ENCODE measurements at places on chromosomes 5 and 9.

DNA sequence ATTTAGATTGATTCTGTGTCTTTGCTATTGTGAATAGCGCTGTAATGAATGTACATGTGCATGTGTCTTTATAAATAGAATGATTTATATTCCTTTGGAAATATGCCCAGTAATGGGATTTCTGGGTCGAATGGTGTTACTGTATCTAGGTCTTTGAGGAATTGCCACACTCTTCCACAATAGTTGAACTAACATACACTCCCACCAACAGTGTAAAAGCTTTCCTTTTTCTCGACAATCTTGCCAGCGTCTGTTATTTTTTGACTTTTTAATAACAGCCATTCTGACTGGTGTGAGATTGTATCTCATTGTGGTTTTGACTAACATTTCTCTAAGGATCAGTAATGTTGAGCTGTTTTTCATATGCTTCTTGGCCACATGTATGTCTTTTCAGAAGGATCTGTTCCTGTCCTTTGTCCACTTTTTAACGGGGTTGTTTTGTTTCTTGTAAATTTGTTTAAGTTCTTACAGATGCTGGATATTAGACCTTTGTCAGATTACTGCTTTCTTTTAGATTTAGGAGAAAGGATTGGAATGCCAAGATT lies 125.0 kb upstream of the NR5A1 start:
- DNase-seq = no peak

- DNase-seq = no peak
Observed at GRCh38 chr5:2698581-2698980, 52.9 kb downstream of the IRX2 start.

- no peak for DNase-seq
Observed at GRCh38 chr9:122030357-122030756, 62.8 kb downstream of the TTLL11 start.

GRCh38 chr5:17314907-17315471 lies 97.6 kb downstream of the BASP1 start:
- DNase-seq = no peak

DNA sequence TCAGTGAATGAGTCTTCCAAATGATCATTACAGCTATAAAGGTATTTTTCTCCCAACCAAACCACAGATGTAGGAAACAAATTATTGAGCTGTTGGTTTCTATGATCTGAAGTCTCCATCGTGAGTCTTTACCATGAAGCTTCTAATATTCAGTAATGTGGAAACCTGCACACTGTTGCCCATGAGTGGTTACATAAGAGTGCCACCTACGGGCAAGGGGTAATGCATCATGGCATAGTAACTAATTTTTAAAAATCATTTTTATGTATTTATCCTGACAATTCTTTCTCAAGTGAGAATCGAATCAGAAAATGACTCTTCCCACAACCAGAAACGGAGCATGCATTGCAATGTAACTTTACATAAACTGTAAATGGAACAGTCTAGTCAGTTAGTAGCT lies 282.5 kb upstream of the SMARCA2 start:
- no peak for DNase-seq

- no peak for DNase-seq
Observed at GRCh38 chr9:137095664-137096517, 9.1 kb downstream of the MAN1B1 start.

DNA sequence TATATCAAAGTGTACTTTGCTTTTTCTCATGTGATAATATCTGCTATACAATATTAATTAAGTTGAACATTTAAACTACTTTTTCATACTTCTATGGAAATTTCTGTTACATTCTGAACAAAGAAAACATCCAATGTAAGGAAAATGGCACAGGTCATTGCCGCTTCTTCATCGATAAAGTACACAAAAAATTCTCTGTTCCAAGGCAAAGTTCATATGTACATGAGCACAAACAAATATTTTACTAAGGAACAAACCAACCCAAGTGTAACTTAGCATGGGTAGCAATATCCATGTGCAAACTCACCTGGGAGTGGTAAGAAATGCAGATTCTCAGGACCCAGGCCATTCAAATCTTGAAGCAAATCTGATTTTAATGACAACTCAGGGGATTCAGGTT lies 139.8 kb downstream of the TMEM161B start:
- no peak for DNase-seq

DNA sequence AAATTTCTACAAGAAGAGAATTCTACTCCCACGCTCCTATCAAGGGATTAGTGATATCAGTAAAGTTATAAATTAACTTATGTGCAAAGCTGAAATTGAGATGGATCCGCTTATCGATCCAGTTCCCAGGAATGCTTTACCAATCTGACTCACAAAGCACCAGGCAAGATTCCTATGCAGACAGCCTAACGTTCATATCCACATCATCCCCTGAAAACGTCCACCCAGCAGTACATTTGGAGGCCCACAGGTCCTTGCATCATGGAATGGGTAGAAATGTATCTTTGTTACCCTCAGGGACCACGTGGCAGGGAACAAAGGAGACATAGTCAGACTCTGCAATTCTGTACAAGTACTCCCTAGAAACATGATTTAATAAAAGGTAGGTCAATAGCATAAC lies 147.4 kb downstream of the ESM1 start:
- DNase-seq = no peak

DNA sequence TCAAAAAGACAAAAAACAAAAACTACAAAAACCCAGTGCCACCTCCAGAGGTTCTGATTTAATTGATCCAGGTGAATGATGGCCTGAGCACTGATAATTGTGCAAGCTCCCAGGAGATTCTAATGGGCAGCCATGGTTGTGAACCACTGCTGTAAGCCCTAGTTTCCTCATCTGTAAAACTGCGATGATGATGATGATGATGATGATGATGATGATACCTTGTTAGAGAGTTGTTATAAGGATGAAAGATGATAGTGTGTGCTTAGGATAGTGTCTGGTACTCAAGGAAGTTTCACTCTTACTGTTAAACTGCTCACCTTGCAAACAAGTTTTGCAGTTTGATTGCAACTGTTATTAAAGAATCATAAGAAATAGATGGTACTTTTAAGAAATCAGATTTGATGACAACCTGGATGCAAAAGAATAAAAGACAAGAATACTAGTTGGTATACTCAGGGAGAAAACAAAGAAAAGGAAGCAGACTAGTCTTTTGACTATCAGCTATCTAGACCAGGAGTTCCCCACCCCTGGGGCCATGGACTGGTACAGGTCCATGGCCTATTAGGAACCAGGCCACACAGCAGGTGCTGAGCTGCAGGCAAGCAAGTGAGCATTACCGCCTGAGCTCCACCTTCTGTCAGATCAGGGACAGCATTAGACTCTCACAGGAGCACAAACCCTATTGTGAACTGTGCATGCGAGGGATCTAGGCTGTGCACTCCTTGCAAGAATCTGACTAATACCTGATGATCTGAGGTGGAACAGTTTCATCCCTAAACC lies 98.0 kb downstream of the OR2K2 start:
- no peak for DNase-seq

- no peak for DNase-seq
Observed at GRCh38 chr5:159377653-159378052, 47.4 kb upstream of the IL12B start.

Measured in chondrocyte (in vitro differentiated cells).